ENCODE measurements at places on chromosomes 2 and 18. TPM values are rescaled to one million over a fixed set of nuclear protein-coding genes. Genes with fewer than 3 reads are reported as not detected.

- peak; percentile 84 for DNase-seq
Measured at GRCh38 chr18:76620321-76621170, 125.5 kb upstream of the ZNF516 start.

GRCh38 chr18:26017929-26018328, 72.5 kb downstream of the SS18 start:
- peak; percentile 11 for DNase-seq

DNA sequence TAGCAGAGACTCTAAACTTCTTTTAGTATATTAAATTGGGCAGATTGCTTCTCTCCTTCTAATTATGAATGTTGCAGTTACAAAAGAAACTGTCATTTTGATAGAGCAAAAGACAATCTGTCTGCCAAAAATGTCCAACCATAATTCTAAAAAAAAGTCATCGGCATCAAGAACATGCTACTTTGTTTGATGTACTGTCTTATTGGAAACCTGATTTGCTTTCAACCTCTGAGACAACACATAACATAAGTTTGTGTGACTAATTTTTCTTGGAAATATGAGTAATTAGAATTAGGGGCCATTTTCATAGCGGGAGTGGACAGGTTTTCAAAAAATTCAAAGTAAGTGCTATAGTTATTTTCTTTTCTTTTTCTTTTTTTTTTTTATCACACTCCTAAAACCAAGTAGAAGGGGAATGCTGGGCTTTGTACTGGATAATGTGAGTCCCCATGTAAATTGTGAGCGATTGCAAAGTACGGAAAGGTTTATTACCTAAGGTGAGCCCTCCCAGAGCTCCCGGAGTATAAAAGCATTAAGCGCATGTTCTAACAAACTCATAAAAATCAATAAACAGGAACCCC, 59.1 kb downstream of the ZEB2 start:
- DNase-seq: no peak

DNA sequence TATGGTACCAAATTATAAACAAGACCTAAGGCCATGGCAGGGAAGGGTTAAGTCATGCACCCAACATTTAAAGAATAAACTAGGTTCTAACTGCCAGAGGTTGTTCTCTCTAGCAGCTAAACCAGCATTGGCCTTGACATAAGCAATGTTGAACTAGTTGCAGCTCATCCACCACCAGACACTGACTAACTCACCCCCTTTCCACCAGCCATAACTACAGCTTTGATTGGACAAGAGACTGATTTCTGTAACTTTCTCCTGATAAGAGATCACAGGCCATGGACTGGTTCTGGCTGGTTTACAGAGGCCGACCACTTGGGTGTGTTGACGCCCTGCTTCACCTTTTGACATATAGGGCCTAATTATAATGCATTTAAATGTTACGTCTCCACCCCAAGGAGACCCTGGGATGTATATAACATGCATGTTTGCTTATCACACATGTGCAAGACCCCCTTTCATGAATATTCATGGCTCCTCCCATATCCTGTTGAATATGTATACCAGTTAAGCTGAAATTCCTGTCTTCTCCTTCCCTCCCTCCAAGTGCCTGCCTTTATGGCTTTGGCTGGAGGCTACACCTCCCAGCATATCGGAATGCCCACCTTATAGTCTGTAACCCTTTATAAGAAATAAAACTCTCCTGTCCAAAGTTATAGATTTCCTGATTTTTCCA, 75.9 kb downstream of the MRPS9 start:
- DNase-seq: no peak

DNA sequence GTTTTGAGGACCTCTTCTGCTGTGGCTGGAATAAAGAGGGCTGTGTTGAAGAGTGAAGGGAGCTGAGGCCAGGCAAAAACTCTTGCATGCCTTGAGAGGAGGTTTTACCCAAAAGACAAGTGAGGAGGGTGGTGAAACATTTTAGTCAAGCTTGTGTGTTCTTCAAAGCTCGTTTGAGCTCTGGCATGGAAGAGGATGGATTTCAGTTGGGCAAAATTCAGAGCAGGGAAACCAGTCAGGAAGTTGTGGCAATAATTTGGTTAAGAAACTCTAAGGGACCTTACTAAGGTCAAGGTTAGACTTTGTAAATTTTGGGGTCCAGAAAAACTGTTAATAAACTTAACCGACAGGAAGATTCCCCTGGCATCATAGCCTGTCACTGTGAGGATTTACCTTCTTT, 34.7 kb downstream of the SPTBN1 start:
- DNase-seq: no peak

GRCh38 chr2:126719191-126719832, 63.4 kb downstream of the GYPC start:
- no peak for DNase-seq

- DNase-seq: no peak
Measured at GRCh38 chr2:85033388-85033787, 62.4 kb downstream of the KCMF1 start.

DNA sequence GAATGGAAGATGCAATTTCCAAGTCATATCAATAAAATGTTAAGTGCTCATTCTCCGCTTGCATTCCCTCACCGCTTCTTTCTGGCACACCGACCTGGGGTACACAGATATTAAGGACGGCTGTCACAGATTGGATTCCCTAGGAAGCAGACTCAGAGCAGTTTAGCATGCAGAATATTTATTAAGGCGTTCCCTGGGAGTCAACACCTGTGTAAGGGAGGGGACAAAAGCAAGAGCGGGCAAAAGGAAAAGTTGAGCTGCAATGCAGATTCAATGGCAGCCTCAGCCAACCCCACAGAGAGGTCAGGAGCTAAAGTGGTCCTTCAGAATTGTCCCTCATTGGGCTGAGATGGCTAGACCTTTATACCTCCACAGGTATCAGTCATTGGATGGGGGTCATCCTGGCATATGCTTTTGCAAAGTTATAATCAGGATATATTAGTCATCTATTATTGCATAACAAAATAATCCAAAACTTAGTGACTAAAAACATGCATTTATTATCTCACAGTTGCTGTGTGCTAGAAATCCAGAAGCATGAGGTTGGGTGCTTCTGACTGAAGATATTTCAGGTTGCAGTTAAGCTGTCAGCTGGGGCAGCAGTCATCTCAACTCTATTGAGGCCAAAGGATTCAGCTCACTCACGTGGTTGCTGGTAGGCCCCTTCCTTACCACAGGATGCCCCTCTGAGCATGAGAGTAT, 27.0 kb upstream of the INO80D start:
- no peak for DNase-seq

DNA sequence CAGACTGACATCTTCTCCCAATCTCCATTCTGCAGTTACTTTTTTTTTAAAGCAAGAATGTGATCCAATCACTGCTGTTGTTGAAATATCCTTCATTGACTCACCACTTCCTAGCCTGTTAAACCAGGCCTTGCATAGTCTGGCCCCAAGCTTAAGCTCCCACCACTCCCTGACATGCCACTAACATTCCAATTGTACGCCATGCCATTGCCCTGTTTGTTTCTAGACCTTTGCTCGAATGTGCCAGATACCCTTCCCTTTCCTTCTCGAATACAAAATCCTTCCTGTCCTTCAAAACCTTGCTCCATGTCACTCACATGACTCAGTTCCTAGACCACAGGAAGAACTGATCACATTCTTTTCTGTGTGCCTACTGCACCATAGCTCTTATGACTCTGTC, 224.2 kb downstream of the CYRIA start:
- DNase-seq: no peak

- no peak for DNase-seq
Measured at GRCh38 chr2:128558441-128558840, 239.8 kb upstream of the HS6ST1 start.

GRCh38 chr2:13504808-13505207, 788.1 kb downstream of the TRIB2 start:
- DNase-seq: no peak

DNA sequence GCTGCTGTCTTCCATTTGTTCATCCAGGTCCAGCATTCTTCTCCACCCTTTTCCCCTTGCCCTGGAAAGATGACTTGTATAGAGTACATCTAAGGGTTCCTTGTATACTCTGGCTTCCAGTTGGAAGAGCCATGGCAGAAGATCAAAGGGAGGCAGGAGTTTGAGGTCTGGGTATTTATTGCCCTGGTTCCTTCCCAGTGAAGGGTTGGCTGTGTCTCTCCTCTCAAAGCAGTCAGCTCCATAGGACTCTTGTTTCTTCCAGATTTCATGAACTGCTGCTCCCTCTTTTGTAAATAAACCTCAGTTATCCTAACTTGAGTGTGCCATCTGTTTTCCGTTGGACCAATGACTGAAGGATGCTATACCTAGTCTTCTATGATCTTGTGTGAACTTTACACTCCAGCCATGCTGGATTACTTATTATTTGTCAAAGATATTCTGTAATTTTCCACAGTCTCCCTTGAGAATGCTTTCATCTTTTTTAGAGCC, 6.4 kb downstream of the BBS5 start:
- DNase-seq: no peak

DNA sequence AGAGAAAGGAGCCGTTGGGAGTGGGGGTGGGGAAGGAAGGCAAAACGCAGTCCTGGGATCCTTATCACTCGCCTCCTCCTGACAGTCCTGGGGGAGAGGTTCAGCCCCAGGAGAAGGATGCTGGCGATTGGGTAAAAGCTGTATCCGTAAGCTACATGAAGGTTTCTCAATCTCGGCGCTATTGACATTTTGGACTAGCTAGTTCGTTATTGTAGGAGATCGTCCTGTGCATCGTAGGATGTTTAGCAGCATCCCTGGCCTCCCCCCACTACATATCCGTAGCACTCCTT, 511 bp upstream of the TP53I3 start:
- DNase-seq: no peak

- no peak for DNase-seq
Measured at GRCh38 chr2:100230754-100231153, 88.4 kb upstream of the AFF3 start.

DNA sequence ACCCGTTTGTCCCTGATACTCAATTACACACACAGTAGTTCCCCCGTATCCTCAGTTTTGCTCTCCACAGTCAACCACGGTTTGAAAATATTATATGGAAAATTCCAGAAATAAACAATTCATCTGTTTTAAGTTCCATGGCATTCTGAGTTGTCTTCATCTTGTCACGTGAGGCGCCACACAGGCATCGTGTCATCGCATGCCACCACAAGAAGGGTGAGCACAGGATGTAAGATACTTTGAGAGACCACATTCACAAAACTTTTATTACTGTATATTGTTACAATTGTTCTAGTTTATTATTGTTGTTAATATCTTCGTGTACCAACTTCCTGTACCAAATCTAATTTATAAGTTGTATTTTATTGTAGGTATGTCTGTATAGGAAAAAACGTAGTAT, 17.7 kb downstream of the ADNP2 start:
- DNase-seq: no peak

- DNase-seq: peak; percentile 29
Measured at GRCh38 chr2:166419616-166419934, 43.8 kb upstream of the SCN9A start.

DNA sequence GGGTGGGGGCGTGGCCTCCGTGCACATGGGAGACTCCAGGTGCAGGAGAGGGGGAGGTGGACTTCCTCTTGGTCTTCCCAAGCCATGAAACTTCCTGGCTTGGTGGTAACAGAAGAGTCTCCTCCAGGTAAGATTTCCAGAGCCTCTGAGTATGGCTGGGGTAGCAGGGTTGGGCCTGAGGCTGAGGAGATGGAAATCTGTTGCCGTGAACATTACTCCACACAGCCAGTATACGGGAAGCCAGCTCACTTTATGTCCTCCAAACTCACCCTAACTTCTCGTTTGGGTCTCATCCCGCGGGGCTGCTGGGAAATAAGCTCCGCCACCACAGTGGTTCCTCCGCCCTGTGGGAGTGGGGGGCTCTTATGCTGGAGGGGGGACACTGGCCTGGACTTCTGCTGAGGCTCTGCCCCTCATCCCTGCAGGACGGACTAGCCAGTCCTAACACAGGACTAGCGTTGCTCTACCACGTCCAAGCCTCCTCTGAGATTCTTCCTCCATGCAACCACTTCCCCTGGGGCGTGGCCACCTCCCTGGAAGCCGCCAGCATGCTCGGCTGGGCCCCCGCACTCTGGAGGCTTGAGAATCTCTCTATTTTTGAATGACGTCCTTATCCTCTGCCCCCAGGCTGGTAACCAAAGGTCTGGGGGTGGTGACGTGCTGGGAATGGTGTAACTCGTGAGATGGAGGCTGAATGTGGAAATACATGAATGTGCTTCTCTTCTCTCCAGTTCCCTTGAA, 777 bp upstream of the RAB17 start:
- DNase-seq: no peak

DNA sequence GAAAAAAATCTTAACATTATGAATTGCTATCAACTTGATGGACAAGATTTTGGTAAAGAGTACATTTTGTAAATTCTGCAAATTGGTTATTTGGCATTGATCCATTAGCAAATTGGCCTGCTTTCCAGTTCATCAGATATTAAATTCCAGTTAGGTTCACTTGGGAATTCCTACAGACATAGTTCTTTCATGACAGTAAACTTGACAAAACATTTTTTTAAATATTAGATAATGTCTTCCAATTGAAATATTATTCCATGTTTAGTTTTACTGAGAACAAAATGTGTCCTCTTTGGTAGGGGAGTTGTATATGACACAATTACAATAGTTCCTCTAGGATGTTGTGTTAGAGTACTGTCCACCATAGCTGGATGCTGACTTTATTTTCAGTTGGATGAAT, 141.9 kb downstream of the LCLAT1 start:
- DNase-seq: no peak

GRCh38 chr2:105712981-105713596, 31.6 kb upstream of the NCK2 start:
- no peak for DNase-seq

DNA sequence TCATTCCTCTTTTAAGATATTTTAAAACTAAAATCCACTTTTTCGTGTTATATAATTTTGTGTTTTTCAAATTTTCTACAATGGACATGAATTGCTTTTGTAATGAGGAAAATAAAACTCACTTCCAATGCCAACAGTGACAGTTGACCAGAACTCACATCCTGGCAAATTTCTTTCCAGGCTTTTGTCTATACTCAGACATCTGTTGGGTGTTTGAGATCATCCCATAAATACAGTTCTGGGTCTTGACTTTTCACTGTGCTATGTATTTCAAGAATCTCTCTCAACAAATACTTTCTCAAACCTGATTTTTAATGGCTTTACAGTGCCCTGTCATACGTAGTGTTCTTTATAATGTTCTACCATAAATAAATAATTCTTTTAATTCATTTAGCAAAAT, 57.6 kb downstream of the RPL37A start:
- DNase-seq: no peak

DNA sequence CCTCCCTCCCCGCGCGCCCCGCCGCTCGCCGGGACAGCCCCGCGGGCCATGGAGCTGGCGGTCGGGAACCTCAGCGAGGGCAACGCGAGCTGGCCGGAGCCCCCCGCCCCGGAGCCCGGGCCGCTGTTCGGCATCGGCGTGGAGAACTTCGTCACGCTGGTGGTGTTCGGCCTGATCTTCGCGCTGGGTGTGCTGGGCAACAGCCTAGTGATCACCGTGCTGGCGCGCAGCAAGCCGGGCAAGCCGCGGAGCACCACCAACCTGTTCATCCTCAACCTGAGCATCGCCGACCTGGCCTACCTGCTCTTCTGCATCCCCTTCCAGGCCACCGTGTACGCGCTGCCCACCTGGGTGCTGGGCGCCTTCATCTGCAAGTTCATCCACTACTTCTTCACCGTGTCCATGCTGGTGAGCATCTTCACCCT, 865 bp downstream of the GALR1 start:
- no peak for DNase-seq

UNC80 gene
- polyA plus RNA-seq: 2.2 TPM

PARD6G gene
- 31.3 TPM for polyA plus RNA-seq

HOXD3 gene
- 26.1 TPM for polyA plus RNA-seq

SLC23A3 gene
- polyA plus RNA-seq: 22.3 TPM

TBR1 gene
- 0.03 TPM for polyA plus RNA-seq

ZSWIM2 gene
- polyA plus RNA-seq: not detected

NETO1 gene
- 2.4 TPM for polyA plus RNA-seq

CNDP1 gene
- 1.6 TPM for polyA plus RNA-seq

TLX2 gene
- polyA plus RNA-seq: 0.07 TPM
